Right atrium auricular region (tissue), 2 donors: ENCODE measurements at places on chromosomes 6 and 20.

GRCh38 chr6:87941556-87942358 is 105.9 kb upstream of the SPACA1 start:
- H3K4me3 ChIP-seq = no peak overlapping the region
- no peak for DNase-seq
- H3K27ac ChIP-seq = no peak overlapping the region
- no peaks in the 10 kb centered on the region for H3K27me3 ChIP-seq

DNA sequence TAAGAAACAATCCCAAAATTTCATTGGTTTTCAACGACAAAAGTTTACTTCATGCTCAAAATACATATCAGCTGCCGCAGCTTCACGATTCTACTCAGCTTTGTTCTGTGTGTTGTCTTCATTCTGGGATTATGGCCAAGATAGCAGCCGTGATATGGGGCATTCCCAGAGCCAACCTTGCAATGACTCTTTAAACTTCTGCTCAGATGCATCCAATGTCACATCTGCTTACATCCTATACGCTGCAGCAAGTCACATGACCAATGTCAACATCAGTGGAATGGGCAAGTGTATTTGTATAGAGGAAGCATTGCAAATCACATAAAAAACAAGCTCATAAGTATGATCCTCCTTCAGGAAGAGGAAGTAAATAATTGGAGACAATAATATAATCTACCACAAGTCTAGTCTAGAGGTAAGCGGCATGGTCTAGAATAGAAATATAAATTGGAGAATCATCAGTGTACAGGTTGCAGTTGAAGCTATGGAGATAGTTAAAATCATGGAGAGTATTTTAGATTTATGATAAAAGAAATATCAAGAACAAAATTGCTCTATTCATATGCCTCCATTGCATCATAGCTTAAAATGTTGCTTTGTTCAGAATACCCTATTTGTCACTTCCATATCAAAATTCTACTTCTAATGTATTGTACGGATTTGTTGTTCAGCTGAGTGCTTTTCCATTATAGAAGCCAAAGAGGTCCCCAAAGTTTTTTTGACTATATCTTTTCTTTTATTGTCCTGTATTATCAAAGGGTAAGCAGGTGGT is 7.2 kb upstream of the C6orf141 start:
- H3K36me3 ChIP-seq = no peaks in the 10 kb centered on the region
- no peak overlapping the region for H3K27ac ChIP-seq
- H3K27me3 ChIP-seq = no peaks in the 10 kb centered on the region
- no peak overlapping the region for H3K4me3 ChIP-seq

DNA sequence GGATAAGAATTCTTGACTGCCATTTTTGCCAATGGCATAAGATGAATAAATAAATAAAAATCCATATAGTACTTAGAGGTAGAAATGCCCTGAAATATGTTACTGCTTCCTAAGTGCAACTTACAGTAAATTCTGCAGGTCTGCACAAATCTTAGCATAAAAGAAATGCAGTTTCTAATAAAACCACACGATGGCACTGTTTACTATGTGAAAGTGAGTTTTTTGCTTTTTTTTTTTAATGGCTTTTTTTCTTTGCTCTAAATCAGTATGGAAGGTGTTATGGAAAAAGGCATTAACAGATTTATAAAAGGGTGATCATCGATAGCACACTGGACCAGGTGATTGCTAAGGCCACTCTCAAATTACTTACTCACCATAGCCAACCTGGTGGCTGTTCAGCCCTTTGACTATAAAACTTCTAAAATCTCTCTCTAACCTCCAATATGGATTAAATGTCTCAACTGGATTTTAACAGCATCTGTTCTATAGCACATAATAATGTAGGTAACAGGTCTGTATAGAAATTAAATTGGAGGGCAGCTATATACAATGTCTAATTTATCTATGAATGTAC is 45.8 kb downstream of the AHI1 start:
- no peak overlapping the region for H3K27ac ChIP-seq
- no peak for DNase-seq

- DNase-seq = no peak
- peaks cover 62% of the 10 kb centered on the region for H3K4me1 ChIP-seq
- H3K27me3 ChIP-seq = no peaks in the 10 kb centered on the region
- H3K27ac ChIP-seq = no peak overlapping the region
- no peak overlapping the region for H3K4me3 ChIP-seq
These were observed 62.1 kb downstream of the NOL4L start for GRCh38 chr20:32522776-32523612.

DNA sequence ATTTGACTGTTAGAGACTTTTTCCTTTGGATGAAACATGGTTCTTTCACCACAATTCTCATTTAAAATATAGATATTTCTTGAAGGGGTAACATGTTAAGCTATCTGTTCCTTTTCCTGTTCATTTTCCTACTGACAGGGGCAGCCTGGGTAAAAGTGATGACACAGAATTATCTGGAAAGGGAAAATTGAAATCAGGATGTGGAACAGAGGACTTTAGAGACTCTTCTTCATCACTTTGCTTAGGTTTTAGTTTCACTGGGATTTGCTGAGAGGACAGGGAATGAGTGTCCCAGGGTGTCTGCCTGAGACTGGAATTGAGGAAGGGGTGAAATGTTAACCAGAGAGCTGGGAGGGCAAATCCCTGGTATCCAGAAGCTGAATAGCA is 116.0 kb downstream of the RNF144B start:
- H3K4me3 ChIP-seq = no peak overlapping the region
- no peaks in the 10 kb centered on the region for H3K36me3 ChIP-seq
- no peaks in the 10 kb centered on the region for H3K4me1 ChIP-seq
- no peak for DNase-seq
- no peak overlapping the region for H3K27ac ChIP-seq
- no peaks in the 10 kb centered on the region for H3K27me3 ChIP-seq

GRCh38 chr6:90072501-90072900 is 178.2 kb downstream of the GJA10 start:
- H3K27me3 ChIP-seq = no peaks in the 10 kb centered on the region
- no peak for DNase-seq
- no peak overlapping the region for H3K4me3 ChIP-seq
- no peaks in the 10 kb centered on the region for H3K36me3 ChIP-seq
- H3K4me1 ChIP-seq = no peaks in the 10 kb centered on the region
- H3K27ac ChIP-seq = no peak overlapping the region

GRCh38 chr6:133093956-133094355 is 147.2 kb upstream of the EYA4 start:
- no peak overlapping the region for H3K27ac ChIP-seq
- H3K4me3 ChIP-seq = no peak overlapping the region
- H3K27me3 ChIP-seq = no peaks in the 10 kb centered on the region

- H3K4me1 ChIP-seq = no peaks in the 10 kb centered on the region
- no peak overlapping the region for H3K27ac ChIP-seq
- no peaks in the 10 kb centered on the region for H3K36me3 ChIP-seq
- no peak overlapping the region for H3K4me3 ChIP-seq
- no peaks in the 10 kb centered on the region for H3K27me3 ChIP-seq
- DNase-seq = no peak
These were observed 30.4 kb downstream of the DEFB114 start for GRCh38 chr6:49933526-49933925.

DNA sequence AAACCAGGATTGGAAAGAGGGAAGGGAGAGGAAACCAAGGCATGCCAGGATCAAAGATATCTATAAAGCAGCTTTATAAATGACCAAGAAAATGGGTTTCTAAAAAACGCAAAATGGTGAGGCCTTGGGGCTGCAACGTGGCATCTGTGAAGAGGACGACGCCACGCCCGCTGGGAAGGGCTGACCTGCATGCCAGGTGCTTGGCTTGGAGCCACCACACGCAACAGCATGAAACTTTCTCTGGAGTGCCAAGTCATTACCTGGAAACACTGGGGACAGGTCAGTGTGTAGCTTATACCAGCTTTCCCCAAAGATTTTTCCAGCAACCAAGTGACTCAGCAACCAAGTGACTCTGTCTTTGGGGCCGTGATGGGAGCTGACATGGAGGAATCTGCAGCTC is 82.5 kb downstream of the POPDC3 start:
- no peaks in the 10 kb centered on the region for H3K27me3 ChIP-seq
- no peak overlapping the region for H3K4me3 ChIP-seq
- no peaks in the 10 kb centered on the region for H3K4me1 ChIP-seq
- no peak for DNase-seq
- no peak overlapping the region for H3K27ac ChIP-seq

DNA sequence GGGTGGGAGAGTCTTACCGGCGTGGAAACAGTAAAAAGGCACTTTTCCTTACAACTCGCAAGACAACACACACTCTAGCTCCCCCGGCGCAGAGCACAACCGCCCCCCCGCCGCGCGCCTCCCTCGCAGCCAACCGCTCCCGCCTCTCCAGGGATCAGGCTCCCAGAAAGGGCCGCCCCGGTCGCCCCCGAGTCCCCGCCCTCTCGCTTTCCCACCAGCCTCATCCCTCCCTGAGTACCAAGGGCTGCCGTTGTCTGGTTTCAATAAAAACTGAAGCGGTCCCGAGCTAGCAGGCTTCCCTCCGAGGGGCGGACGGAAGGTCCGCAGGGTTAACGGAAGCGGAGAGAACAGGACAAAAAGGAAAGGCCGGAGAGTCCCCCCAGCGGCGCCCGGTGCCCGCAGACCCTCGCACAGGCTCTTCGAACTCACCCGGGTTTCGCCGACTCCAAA is 804 bp downstream of the ELOVL5 start:
- H3K27ac ChIP-seq = peak overlapping the region; percentile 93
- no peaks in the 10 kb centered on the region for H3K27me3 ChIP-seq
- H3K4me1 ChIP-seq = peaks cover 40% of the 10 kb centered on the region
- peak; percentile 71 for DNase-seq
- peak overlapping the region; percentile 98 for H3K4me3 ChIP-seq
- H3K36me3 ChIP-seq = no peaks in the 10 kb centered on the region

DNA sequence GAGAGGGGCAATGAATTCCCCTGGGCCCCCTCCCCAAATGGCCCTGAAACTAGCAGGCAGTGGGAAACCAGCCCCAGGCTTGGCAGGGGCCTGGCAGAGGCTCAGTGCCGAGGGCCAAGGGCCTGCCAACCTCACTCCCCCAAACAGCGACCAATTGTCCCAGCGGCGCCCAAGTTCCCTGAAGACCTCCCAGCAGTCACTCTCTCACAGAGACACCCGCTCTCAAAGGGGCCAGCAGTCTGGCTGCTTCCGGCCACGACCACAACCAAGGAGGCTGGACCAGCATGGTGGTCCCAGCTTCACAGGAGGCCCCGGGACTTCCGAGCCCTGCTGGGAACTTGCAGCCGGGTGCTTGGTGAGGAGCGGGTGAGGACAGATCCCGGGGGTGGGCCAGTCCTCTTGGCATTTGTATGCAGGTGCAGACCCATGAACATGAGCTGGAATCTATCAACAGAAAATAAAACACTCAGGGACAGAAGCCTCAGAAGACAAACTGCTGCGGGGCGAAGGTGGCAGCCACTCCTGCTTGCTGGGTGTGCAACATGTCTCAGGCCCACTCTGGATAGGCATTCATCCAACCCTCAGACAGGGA is 17.5 kb upstream of the SIRPA start:
- H3K4me3 ChIP-seq = no peak overlapping the region
- DNase-seq = no peak
- H3K4me1 ChIP-seq = no peaks in the 10 kb centered on the region
- no peaks in the 10 kb centered on the region for H3K27me3 ChIP-seq

GRCh38 chr6:116858060-116858459 is 19.0 kb upstream of the RFX6 start:
- no peaks in the 10 kb centered on the region for H3K27me3 ChIP-seq
- no peaks in the 10 kb centered on the region for H3K4me1 ChIP-seq
- no peaks in the 10 kb centered on the region for H3K36me3 ChIP-seq
- no peak for DNase-seq

- H3K4me3 ChIP-seq = no peak overlapping the region
- no peaks in the 10 kb centered on the region for H3K4me1 ChIP-seq
- DNase-seq = no peak
These were observed 166.5 kb upstream of the MYLIP start for GRCh38 chr6:15962449-15962764.

DNA sequence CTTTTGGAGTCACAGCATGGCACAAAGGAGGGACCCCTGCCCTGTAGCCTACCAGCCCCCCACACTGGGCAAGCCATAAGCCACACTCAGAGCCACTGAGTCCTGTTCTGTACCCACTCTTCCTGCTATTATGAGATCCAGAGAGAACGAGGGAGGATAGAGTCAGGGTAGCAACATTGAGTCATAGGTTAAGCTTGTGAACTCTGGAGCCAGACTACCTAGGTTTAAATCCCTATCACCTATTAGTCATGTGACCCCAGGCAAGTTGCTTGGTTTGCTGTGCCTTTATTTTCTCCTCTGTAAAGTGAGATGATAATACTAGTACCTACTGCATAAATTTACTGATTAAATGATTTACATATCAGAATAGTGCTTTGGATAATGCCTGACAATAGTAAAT is 540 bp downstream of the CNBD2 start:
- H3K36me3 ChIP-seq = no peaks in the 10 kb centered on the region
- DNase-seq = no peak
- H3K4me1 ChIP-seq = no peaks in the 10 kb centered on the region
- H3K27ac ChIP-seq = no peak overlapping the region

- no peak overlapping the region for H3K27ac ChIP-seq
- no peaks in the 10 kb centered on the region for H3K27me3 ChIP-seq
- no peaks in the 10 kb centered on the region for H3K36me3 ChIP-seq
- no peak overlapping the region for H3K4me3 ChIP-seq
- DNase-seq = no peak
These were observed 3.7 kb downstream of the MANEA start for GRCh38 chr6:95581073-95581472.

DNA sequence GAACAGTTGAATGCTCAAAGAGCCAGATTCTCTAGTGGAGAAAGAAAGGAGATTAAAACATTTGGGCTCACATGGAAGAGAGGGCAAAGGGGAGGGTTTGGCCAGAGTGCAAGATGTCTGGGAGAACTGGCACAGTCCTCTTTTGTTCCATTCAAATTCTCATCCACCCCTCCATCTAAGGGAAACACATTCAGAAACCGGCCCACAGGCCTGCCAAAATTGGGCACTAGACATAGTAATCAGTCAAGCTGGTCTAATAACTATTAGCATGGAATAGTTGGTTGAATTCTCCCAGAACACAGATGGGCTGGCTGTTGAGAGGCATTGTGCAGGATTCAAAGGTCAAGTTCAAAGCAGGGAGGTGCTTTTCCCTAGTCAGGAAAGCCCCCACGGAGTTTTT is 341.4 kb upstream of the IRAK1BP1 start:
- H3K36me3 ChIP-seq = no peaks in the 10 kb centered on the region
- H3K4me1 ChIP-seq = no peaks in the 10 kb centered on the region
- no peak for DNase-seq
- no peak overlapping the region for H3K27ac ChIP-seq
- no peak overlapping the region for H3K4me3 ChIP-seq

DNA sequence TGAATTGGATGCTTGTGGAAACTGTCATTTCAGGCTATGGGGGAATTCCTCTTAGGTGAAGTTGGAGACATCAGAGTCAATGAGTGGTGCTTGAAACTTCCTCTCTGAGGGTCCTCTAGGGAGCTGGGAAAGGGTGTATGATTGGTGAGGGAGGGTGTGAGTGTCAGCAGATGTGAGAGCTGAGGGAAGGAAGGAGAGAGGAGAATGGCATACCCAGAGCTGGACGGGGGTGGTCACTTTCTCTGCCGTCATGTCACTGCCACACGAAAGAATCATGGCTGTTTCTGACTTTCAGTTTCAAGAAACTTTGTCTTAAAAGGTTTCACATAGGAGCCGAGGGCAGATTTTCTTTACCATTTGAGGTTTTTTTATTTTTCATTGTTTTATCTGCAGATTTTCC is 50.3 kb downstream of the DEK start:
- no peak for DNase-seq
- peak overlapping the region; percentile 29 for H3K27ac ChIP-seq
- peaks cover 22% of the 10 kb centered on the region for H3K36me3 ChIP-seq
- peaks cover 12% of the 10 kb centered on the region for H3K4me1 ChIP-seq
- H3K27me3 ChIP-seq = no peaks in the 10 kb centered on the region

GRCh38 chr6:53692172-53692571 is 26.6 kb upstream of the KLHL31 start:
- H3K27me3 ChIP-seq = no peaks in the 10 kb centered on the region
- peaks cover 14% of the 10 kb centered on the region for H3K4me1 ChIP-seq
- no peak for DNase-seq
- H3K27ac ChIP-seq = peak overlapping the region; percentile 72
